ENCODE measurements at places on chromosomes 16 and 17. TPM values are rescaled to one million over a fixed set of nuclear protein-coding genes. Genes with fewer than 3 reads are reported as not detected.

- DNase-seq, result no peak
These were observed 45.4 kb downstream of the SOX8 start for GRCh38 chr16:1026784-1027500.

DNA sequence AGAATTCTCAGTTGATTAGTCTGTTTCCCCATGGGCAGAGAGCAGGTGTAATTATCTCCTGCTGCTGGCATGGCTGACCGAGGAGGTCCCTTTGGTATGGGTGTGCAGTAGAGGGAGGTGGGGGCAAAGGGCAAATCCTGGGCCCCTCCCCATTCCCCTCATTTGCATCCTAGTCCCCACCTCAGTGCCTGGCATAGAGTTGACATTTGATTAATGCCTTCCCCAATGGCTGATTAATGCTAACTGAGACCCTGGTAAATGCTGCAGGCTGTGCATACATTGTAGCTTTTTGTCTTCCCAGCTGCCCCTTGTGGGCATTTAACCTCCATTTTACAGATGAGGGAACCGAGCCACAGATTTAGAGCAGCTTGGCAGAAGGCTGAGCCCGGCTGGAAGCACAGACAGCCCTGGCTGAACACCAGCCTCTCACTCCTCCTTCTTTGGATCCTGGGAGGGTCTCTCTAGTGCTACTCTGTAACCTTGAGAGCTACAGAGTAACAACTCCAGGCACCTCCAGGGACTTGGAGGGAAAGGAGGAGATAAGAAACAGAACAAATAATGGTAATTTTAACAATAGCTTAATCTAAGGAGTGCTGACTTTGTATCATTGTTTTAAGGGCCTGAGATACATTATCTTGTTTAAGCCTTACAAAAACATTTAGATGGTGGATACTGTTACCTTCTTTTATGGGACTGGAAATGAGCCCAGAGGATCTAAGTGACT, 5.1 kb downstream of the PLCG2 start:
- no peak for DNase-seq

DNA sequence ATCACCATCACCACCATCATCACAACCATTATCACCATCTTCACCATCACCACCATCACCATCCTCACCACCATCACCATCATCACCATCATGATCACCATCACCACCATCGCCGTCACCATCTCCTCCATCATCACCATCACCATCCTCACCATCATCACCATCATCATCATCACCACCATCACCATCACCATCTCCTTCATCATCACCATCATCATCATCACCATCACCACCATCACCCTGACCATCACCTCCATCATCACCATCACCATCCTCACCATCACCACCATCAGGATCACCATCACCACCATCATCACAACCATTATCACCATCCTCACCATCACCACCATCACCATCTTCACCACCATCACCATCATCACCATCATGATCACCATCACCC, 14.1 kb downstream of the SCNN1B start:
- DNase-seq, result no peak

FTO gene
- 39.2 TPM for total RNA-seq

FBXW10B gene
- total RNA-seq, result 0.42 TPM

C16orf96 gene
- total RNA-seq, result 0.08 TPM

LITAF gene
- total RNA-seq, result 211 TPM

ZFP90 gene
- 10.3 TPM for total RNA-seq

Data from colonic mucosa (tissue), 4 donors.